Trophoblast cell (in vitro differentiated cells and primary cell): ENCODE measurements at places on chromosomes 2 and 18.

GRCh38 chr18:38932752-38933151 is 1367.2 kb upstream of the CELF4 start:
- H3K27ac ChIP-seq: no peak overlapping the region
- no peaks in the 10 kb centered on the region for H3K36me3 ChIP-seq
- DNase-seq: no peak
- H3K27me3 ChIP-seq: no peaks in the 10 kb centered on the region
- H3K4me1 ChIP-seq: no peaks in the 10 kb centered on the region
- no peak overlapping the region for H3K4me3 ChIP-seq

DNA sequence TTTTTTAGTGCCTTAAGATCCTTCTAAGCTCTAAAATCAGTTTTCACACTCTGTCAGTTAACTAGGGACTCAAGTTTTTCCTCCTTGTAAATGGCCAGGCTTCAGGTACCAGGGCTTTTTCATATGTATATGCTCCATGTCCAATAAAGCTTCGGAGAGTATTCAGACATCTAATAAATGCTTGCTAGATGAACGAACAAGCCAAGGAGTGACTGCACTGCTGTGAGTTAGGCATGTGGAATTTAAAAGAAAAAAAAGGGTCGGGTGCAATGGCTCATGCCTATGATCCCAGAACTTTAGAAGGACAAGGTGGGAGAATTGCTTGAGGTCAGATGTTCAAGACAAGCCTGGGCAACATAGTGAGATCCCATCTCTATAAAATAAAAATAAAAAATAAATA is 81.9 kb downstream of the CDH2 start:
- no peak overlapping the region for H3K27ac ChIP-seq
- DNase-seq: no peak
- no peaks in the 10 kb centered on the region for H3K36me3 ChIP-seq
- H3K4me3 ChIP-seq: no peak overlapping the region
- no peaks in the 10 kb centered on the region for H3K4me1 ChIP-seq
- no peaks in the 10 kb centered on the region for H3K27me3 ChIP-seq

GRCh38 chr2:26414311-26414710 is 12.6 kb downstream of the DRC1 start:
- no peaks in the 10 kb centered on the region for H3K27me3 ChIP-seq
- no peak overlapping the region for H3K27ac ChIP-seq
- H3K4me1 ChIP-seq: no peaks in the 10 kb centered on the region

- H3K27me3 ChIP-seq: no peaks in the 10 kb centered on the region
- no peak for DNase-seq
- H3K4me1 ChIP-seq: no peaks in the 10 kb centered on the region
Observed at GRCh38 chr2:184416146-184416913, 182.0 kb upstream of the ZNF804A start.

GRCh38 chr2:27831279-27832050 is 58.7 kb downstream of the RBKS start:
- no peaks in the 10 kb centered on the region for H3K27me3 ChIP-seq
- H3K4me1 ChIP-seq: peaks cover 4% of the 10 kb centered on the region
- H3K27ac ChIP-seq: no peak overlapping the region
- no peak for DNase-seq
- no peak overlapping the region for H3K4me3 ChIP-seq

DNA sequence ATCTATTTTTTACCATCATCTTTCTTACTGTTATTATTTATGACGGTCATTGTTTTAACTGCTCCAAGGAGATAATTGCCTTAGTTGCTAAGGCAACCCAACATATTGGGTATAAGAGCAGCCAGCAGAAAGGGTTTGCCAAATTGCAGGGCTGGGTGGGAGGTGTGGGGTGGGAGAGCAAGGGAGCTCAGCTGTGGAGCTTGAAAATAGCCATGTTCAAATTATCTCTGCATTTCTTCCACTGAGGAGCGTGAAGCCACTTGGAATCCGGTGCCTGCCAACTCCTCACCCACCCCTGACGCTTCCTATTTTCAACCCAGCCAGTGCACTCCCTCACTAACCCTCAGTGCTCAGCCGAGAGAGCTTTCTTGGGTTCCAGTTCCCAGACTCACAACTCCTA is 60.8 kb downstream of the SETBP1 start:
- H3K27ac ChIP-seq: no peak overlapping the region
- no peak overlapping the region for H3K4me3 ChIP-seq
- H3K27me3 ChIP-seq: no peaks in the 10 kb centered on the region

GRCh38 chr2:136030406-136030805 is 45.0 kb upstream of the DARS1 start:
- no peak overlapping the region for H3K27ac ChIP-seq
- H3K4me1 ChIP-seq: peaks cover 3% of the 10 kb centered on the region
- no peak overlapping the region for H3K4me3 ChIP-seq
- H3K27me3 ChIP-seq: no peaks in the 10 kb centered on the region
